SHP77 treated with DMSO at 0.1 percent for 48 hours (cell line): ENCODE measurements at places on chromosomes 5 and 9.

GRCh38 chr9:134551176-134551575 is 90.4 kb upstream of the COL5A1 start:
- no peak for DNase-seq

- no peak for DNase-seq
Observed at GRCh38 chr9:78668148-78668832, 371.4 kb downstream of the PSAT1 start.

DNA sequence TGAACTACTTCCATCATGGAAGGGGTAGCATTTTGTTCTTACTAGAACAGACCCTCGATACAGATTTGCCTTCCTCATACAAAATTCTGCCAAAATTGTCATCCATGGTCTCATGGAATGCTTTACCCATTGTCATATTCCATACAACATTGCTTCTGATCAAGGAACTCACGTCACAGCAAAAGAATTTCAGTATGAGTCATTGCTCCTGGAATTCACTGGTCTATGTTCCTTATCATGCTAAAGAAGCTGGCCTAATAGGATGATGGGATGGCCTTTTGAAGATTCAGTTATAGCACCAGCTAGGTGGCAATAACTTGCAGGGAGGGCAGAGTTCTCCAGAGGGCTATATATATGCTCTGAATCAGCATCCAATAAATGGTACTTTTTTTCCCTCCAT is 18.2 kb upstream of the FNIP1 start:
- no peak for DNase-seq

DNA sequence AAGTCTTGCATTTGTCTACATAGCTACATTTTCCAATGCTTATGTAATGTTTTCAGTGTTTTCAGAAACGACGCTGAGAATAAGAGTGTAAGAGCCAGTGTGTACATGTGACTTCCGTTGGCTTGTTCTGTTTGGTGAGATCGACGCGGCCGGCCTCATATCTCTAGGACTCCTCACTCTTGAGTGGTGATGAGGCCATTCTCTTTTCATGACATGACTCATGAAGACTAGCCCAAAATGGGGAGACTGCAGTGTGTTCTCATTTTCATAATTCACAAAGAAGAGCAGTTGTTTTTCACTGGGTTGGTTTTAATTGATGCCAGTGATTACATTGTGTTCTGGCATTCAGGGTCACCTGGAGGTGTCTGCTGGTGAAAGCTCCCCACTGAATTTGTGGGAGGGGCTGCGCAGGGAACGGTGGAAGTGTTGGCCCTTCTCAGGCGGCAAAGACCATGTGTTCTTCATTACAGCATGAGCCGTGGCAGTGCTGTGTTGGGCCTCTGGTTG is 131.5 kb upstream of the OTULINL start:
- DNase-seq: no peak

GRCh38 chr5:167769846-167770413 is 521.5 kb upstream of the WWC1 start:
- no peak for DNase-seq

- no peak for DNase-seq
Observed at GRCh38 chr9:109176386-109176785, 9.3 kb upstream of the FRRS1L start.

- no peak for DNase-seq
Observed at GRCh38 chr5:10578869-10579268, 15.0 kb downstream of the ANKRD33B start.

- no peak for DNase-seq
Observed at GRCh38 chr5:146484714-146485391, 31.1 kb downstream of the GPR151 start.

- DNase-seq: no peak
Observed at GRCh38 chr5:131994090-131994489, 17.4 kb downstream of the ACSL6 start.

DNA sequence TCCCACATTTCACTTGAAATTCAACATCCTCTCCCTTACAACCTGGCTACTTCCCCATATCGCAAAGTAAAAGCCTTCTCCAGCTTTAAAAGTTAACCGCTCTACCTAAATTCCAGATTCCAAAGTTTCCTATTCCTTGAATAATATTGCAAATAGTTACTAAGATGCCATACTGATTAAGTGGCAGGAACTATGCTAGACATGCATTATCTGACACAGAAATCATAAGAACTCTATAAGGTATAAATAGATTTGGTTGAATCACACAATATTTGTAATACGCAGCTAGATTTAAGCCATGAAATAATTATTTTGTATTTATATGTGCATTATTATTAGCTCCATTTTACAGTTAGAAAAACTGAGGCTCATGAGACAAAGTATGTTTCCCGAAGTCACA is 92.8 kb downstream of the NFIB start:
- DNase-seq: no peak

- no peak for DNase-seq
Observed at GRCh38 chr9:118330191-118330986, 626.2 kb downstream of the TLR4 start.

DNA sequence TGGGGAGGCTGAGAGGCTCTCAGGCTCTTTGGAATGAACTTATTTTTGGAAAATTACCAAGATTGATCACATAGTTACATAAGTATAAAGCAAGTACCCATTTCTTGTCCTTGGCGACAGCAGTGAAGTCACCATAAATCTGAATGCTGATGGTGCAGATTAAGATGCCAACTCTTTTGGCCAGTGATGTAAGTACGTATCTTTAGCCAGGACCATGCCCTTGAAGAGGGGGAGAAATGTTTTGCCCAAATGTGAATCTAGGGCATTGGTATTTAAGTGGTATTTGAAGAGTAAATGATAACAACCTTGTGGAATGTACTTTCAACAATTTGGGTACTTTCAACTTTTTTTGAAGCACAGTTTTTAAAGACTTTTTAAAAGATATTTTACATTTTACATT is 68.2 kb upstream of the RAD23B start:
- no peak for DNase-seq

DNA sequence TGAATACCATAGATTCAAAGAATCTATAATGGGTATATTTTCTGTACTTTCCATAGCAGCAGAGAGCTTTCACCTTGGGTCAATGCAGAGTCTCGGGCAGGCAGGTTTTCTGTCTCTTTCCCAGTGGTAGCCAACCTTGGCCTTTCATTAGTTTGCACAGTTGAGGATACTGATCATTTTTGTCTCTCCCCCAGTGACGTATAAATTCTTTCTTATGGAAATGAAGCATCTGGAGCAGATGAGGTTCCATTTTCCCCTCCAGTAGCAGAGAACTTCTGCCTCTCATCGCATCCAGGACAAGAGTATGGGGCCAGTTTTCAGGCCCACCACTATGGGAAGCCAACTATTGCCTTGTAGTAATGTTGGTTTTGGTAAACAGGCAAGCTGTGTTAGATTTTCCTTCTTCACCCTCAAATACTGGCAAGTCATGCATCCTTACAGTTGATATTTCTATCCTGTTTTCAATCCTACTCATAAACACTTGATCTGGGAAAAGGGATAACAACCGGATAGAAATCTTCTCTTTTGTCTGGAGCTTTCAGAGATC is 845.2 kb upstream of the CDH18 start:
- no peak for DNase-seq

DNA sequence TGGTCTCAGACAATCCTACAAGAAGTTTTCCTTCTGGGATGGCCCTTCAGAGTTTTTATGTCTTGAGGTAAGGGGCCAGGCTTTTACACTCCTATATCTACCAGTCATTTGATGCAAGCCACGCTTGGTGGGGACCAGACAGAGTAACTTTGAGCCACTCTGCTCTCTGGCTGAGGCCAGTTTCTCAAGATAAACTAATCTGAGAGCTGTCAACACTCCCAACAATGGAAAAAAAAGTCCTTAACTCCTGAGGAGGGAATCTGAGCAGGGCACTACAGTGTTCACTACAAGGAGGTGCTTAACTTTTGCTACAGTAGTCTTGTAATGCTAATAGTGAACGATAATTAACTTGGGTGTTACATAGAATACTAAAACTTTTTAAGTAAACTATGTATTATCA is 62.7 kb downstream of the MRPS30 start:
- no peak for DNase-seq

DNA sequence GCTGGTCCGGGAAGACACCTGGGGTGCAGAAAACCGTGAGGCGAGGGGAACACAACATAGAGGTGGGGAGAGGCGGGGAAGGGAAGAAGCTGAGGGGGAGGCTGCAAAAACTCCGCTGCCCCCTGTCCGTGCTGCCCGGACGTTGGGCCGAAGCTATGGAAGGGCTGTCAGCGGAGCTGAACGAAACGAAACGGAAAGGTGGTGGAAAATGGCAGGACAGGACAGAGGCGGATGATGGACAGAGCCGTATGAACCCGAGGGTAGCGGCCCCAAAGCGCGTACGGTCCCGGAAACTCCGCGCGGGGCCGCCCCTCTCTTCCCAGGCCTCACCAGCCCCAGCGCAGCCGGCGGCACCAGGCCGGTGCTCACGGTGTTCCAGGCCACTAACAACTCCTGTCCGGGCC is 272 bp downstream of the ANAPC2 start:
- DNase-seq: no peak

DNA sequence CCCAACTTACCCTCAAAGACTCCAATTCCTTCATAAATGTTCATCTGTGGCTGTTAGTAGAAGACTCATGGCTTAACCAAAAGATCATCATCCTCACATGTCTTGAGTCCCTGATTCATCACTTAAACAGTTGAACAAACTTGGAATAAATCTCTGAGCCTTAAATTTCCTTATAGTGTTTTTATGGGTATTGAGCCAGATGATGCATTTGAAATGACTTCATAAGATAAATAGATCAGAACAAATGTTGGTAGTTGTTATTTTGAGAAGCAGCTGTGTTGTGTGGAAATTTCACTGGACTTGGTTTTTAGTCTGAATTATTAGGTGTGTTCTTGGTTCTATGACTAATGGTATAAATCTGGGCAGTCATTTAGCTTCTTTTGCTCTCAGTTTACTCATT is 236.2 kb downstream of the NNT start:
- DNase-seq: no peak

GRCh38 chr5:169050146-169050571 is 250.8 kb downstream of the SLIT3 start:
- no peak for DNase-seq

- DNase-seq: no peak
Observed at GRCh38 chr5:54007827-54008777, 302.3 kb downstream of the ARL15 start.

GRCh38 chr5:55159763-55160492 is at the start of gene GPX8:
TSS of gene GPX8 (plus strand) at chr5:55160171. CDS start at chr5:55160193, 22 bp downstream.
- DNase-seq: peak; percentile 32

DNA sequence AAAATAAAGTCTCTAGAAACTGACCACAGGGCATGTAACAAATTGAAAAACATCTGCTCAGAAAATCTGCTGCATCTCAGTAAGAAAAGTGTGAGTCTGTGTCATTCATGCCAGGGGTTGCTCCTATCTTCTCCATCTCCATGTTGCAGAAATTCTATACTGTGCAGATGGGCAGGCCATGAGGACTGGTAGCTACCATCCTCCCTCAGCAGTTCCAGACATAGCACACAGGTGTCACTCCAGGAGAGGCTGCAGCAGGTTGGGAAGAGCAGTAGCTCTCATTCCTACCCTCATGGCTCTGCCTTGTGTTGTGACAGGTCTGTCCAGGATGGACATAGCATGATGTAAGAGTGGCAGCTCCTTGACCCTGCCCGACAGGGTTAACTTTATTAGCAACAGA is 173.4 kb downstream of the NDUFS4 start:
- DNase-seq: no peak

DNA sequence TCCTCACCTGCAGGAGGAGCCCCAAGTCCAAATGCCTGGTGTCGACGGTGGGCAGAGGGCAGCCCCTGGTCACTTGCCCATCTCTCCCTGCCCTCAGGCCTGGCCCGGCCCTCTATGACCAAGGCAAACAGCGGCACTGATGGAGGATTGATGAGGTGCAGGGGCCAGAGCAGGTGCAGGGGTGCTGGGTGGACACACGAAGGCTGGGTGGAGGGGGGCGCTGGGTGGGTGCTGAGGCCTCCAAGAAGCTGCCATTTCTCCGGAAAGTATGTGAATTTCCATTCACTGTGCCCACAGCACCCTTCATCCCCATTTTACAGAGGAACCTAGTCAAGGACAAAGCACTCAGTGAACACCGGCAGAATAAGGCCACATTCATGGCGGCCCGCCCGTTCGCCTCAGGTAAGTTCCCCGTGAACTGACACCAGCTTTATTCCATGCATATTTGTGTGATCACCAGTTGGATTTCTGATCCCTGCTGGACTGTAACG is 143.8 kb upstream of the PPP1R26 start:
- no peak for DNase-seq

- no peak for DNase-seq
Observed at GRCh38 chr9:7216004-7216841, 458.4 kb downstream of the KDM4C start.

- no peak for DNase-seq
Observed at GRCh38 chr9:122070728-122071515, 22.2 kb downstream of the TTLL11 start.

GRCh38 chr5:134086943-134087305 is 27.6 kb upstream of the TCF7 start:
- DNase-seq: no peak

DNA sequence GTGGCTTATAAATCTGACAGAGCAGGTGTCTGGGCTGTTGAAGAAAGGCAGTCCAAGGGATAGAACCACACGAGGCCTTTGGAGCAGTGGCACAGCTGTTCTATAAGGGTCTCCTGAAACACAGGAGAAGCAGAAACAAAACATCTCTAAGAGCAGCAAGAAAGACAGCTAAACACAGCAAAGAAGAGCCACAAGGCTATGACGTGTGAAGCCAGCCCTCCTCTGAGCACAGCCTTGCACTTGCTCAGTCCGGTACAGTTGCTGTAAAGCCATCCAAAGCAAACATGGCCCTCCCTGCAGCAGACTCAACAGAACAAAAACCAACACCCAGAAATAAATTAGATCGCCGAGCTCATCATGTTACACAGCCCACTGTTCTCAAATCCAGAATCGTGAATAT is 2.6 kb upstream of the GZMK start:
- no peak for DNase-seq

- no peak for DNase-seq
Observed at GRCh38 chr5:37575541-37576489, 196.7 kb downstream of the WDR70 start.
